ENCODE measurements at places on chromosomes 3 and 15.

DNA sequence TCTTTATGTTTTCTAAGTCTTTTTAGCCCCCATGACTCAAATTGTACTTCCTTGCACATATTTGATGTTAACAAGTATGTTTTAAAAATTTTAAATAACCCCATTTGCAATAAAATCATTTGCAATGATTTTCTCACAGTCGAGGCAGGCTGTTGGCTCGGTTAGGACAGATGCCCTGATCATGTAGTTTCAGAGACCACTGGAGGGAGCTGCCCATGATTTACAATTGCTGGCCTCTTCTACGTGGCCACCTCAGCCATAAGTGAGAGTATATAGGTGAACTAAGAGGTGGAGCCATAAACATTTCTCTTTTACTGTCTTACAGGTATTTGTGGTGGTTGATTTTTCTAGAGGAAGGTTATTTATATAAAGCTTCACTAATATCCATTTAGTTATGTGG is 1.7 kb downstream of the DTWD1 start:
- no peak for DNase-seq

DNA sequence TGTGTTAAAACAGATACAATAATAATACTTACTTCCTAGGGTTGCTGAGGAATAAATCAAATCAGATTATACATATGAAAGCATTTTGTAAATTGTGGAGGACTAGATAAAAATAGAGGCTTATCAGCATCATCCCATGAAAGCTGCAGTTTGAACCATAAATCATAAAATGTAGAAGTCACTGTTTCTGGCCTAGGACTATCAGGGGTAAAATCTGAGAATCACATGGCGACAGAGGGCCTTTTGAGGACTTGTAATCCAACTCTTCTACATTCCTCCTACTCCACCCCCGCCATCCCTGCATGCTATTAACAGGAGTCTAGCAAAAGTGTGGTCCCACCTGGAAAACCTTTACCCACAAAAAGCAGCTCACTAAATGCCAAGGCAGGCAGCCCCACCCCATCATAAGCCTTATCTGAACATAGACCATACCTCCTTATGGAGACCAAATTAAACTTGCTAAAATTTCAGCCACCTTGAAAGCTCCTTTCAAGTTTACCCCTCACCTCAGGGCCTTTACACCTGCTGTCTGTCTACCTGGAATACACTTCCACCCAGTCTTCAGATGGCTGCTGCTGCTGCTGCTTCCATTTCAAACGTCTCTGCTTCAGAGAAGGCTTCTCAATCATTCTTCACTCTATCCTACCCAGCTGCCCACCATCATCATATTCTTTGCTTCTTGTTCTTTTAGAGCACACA is 11.5 kb downstream of the MB21D2 start:
- DNase-seq: no peak

DNA sequence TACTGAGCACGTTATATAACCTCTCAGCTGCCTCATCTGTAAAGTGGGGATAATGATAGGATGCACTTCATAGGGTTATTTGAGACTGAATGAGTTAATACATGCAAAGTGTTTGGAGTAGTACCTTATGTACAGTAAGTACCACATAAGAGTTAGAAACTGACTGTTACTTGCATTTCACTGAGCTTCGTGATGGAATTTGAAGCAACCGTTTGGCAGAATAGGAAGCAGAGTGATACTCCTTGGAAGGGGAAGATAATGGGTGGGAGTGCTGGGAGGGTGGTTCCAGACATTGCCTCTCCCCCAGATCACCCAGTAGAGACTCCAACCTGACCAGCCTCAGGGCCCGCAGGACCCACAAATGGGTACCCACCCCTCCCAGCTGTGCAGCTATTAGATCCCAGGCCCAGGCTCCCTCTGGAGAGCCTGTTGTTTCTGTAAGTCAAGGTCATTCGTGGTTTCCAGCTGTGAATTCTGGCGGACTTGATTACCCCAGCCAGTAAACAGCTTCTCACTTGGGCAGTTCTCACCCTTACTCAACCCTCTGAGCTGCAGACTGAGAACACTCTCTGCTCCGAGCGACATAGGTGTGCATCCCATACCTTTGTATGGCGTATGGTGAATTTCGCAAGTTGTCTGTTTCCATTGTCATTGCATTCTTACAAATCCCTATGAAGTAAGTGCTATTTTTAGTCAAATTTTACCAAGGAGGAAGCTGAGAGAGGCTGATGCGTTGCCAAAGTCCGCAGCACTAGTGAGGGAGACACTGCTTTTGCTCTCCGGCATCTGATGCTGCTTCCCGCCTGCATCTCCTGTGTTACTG is 11.1 kb downstream of the ALPK3 start:
- DNase-seq: no peak

GRCh38 chr3:14150078-14150477 is 25.2 kb downstream of the TMEM43 start:
- no peak for DNase-seq

DNA sequence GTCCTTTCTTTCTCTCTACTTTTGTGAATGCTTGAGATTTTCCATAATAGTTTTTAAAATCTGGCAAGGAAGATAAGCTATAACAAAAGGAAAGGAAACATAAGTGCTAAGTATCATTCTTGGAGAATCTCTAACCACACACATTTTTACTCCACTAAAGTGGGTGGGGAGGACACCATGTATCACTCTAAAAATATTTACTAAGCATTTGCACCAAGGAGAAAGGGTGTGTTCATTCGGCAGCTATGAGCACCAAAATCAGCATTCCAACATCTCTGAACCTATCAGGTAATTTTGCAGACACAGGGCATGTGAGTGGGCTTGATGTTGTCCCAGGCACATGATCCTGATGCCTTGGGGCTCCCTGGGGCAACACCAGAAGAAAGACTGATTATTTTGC is 5.5 kb downstream of the B4GALT4 start:
- DNase-seq: no peak

GRCh38 chr3:57544181-57545125 is at the start of gene DNAH12:
DNAH12 (minus strand) TSS chr3:57544344; CDS start chr3:57542870, 1,474 bp downstream.
- DNase-seq: no peak

DNA sequence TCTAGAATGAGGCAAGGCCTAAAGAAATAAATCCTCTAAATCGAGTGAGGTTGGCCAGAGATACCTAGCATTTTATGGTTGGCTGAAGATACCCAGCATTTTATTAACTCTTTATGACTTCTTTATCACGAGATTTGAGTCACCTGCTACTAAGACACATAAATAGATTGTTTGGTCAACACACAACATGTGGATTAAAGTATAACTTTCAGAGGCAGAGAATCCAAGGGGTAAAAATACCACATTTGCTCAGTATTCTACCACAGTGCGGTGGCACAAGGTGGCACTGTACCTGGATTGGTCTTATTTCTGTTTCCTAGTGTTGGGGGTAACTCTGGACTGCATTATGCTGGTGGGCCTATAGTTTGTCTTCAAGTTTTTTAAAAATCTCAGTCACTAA is 27.0 kb upstream of the VILL start:
- DNase-seq: no peak

GRCh38 chr3:40858364-40859115 is 333.8 kb downstream of the ZNF621 start:
- DNase-seq: no peak

DNA sequence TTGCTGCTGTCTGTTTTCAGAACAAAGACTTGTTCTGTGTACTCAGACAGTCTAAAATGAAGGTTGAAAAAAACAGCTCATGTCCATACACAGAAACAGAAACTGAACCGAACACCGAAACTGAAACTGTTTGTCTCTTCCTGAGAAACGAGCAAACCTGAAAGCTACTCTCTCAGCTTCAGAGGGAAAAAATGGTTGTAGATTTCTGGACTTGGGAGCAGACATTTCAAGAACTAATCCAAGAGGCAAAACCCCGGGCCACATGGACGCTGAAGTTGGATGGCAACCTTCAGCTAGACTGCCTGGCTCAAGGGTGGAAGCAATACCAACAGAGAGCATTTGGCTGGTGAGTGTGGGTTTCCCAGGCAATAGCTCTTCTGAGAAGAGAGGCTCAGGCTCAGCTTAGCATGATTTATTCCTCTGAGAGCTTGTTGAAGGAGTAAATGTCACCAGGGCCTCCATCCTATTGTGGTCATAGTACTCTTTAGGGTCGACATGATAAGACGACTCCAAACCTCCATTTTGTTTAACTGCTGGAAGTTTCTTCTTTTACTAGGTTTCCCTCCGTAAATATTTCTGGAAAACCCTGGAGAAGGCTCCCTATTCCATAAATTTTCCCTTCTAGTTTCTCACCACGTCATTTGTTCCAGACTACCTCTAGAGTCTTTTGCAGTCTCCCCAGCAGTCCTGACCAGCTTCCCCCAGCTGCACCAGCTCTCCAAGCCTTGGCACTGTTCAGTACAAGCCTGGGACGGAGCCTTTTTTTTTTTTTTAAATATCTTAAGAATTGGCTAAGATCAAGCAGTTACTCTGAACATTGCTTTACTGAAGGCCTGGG is at the start of gene RTP4:
Gene RTP4, plus strand, starts transcription at position 135 of the 838 bp plus-strand sequence. Its CDS starts 57 bp downstream, at position 192.
- DNase-seq: no peak

GRCh38 chr15:38627689-38628277 is 63.2 kb upstream of the RASGRP1 start:
- DNase-seq: no peak

DNA sequence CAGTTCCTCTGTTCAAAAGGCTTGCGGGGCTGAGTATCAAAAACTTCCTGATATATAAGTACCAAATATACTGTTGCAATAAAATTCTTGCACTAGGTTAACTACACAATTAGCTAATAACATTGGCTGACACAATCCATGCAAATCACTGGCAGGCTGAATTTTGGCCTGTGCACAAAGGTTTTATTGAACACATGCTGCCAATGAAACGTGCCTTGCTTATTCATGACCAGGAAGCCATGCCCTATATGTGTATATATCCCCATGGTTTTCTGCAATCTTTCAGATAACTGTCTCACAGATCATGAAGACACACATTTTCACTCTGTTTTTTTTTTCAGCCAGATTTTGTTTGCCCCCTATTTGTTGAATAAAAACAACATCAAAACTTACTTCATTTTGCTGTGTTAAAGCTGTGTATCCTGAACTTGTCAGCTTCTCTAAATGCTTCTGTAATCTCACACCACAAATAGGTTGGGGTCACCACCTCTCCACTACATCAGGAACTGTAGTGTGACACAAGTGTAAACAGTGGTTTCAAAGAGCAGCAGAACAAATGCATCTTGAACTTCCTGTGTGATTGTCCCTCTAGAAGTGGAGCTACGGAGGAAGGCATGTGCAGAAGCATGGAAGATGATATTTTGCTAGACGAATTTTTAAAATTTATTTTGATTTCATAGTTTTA is 920.7 kb upstream of the NR2F2 start:
- DNase-seq: no peak

Measured in cortex of kidney (tissue), 1 donor.